ENCODE measurements at places on chromosomes 16 and 17.

- DNase-seq: no peak
Measured at GRCh38 chr16:17452922-17453321, 17.8 kb downstream of the XYLT1 start.

DNA sequence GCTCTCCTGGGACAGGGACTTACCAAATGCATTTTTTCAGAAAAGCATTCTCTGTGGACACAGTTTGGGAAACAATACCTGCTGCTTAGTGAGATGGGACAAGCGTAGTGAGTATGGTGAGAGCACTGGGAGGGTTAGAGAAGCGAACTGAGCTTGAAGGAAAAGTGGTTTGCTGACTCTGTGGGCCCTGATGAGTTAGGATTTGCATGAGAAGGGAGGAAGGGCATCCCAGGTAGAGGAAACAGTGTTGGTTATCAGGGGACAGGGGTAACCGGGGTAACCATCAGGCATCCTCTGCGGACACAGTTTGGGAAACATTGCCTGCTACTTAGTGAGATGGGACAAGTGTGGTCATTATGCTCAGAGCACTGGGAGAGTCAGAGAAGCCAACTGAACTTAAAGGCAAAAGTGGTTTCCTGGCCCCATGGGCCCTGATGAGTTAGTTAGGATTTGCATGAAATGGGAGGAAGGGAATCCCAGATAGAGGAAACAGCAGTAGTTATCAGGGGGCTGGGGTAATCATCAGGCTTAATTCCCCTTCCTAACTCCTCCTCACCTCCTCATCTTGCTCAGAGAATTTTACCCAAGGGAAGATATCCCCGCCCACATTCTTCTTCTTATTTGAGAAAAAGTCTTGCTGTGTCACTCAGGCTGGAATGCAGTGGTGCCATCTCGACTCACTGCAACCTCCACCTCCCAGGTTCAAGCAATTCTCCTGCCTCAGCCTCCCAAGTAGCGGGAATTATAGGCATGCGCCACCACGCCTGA is 319.3 kb downstream of the RBFOX1 start:
- DNase-seq: no peak

DNA sequence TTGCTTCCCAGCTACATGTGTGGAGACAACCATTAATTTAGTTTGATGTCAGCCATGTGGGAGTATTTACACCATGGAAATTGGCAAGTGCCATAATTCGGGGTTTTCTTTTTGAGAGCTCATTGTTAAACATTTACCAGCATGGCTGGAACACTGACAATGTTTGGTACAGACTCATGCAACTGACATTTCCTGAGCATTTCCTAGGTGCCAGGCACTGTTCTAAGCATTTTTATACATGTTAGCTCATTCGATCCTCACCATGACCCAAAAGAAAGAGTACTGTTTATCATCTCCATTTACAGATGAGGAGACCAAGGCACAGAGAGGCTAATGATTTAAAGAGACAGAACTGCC is 86.9 kb downstream of the FOXL1 start:
- no peak for DNase-seq

GRCh38 chr17:68532826-68533225 is 20.6 kb downstream of the PRKAR1A start:
- DNase-seq: no peak

DNA sequence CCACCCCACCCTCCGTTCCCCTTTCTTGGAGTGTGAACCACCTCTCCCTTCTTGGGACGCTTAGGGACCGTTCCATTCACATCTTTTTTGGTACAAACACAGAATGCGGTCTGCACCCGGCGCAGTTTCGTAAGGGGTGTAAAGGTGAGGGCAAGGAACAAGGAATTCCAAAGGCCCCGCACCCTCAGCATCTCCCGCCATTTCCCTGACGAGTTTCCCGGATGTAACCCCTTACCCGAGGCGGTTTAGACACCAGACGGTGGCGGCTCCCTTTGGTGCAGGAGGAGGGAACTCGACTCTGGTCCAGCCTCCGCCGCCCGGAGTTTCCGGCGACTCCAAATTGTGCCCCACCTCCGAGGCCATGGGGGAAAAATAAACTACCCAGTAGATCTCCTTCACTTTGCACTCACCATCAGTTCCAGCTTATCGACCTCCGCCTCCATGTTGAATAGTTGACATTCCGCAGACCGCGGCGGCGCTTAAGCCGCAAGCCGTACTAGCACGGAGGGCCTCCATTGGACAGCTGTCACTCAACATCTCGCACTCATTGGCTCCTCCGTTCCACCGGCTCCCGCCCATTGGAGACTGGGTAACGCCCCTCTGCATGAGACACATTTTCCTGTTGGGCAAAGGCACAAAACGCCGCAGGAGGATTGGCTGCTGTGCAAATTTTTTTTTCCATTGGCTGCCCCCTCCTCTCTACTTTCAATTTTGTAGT is at the start of gene SKA2:
SKA2 (minus strand) TSS at position 466 of the 718 bp plus-strand sequence; CDS start at position 443, 23 bp downstream.
- peak; percentile 93 for DNase-seq

DNA sequence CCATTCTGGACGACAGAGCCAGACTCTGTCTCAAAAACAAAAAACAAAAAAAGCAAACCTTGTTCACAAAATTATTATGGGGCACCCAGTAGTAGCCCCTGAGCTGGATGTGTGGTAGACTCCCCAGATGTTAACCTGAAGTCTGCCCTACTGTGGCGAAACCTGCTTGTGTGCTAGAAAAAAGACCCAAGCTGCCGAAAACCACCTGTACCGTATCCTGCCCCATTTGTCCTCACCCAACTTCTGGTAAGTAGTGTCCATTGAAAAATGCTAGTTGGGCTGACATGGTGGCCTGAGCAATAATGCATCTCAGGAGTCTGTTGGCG is 9.1 kb downstream of the RMI2 start:
- DNase-seq: no peak

- no peak for DNase-seq
Measured at GRCh38 chr17:6135236-6135635, 65.1 kb downstream of the WSCD1 start.

DNA sequence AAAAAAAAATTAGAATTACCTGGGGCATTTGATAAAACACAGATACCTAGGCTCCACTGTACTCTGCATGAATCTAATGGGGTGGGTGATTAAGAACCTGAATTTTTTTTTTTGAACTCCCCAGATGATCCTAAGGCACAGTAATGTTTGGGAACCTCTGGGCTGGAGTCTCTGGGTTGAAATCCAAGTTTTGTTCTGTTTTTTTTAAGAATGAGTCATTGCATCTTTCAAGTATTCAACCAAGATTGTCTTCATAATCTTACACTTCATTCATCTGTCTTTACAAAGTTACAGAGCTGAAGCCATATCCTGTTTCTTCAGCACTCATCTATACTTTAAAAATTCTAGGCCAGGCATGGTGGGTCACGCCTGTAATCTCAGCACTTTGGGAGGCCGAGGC is 52.6 kb downstream of the PIGL start:
- DNase-seq: no peak

- DNase-seq: no peak
Measured at GRCh38 chr16:1159325-1159972, 6.5 kb downstream of the CACNA1H start.

DNA sequence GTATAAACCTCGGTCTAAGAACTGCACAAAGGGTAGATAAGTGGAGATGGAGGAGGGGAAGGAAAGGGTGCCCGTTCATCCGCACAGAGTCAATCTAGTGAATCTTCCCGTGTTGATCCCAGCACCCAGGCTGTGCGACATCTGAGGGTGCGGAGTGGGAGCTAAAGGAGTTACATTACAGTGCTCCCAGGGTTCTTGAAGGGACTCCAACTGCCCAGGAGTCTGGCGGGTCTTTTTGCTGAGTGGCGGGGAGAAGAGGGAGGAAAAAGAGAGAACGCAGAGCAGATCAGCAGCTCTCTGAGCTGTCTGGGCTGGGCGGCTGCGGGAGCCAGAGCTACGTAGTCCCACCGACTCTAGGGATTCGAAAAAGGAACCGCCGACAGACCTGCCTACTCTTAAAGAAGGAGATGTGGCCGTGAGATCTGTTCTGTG is 1.6 kb upstream of the CA10 start:
- no peak for DNase-seq

- no peak for DNase-seq
Measured at GRCh38 chr16:89183975-89184676, 12.6 kb downstream of the CDH15 start.

DNA sequence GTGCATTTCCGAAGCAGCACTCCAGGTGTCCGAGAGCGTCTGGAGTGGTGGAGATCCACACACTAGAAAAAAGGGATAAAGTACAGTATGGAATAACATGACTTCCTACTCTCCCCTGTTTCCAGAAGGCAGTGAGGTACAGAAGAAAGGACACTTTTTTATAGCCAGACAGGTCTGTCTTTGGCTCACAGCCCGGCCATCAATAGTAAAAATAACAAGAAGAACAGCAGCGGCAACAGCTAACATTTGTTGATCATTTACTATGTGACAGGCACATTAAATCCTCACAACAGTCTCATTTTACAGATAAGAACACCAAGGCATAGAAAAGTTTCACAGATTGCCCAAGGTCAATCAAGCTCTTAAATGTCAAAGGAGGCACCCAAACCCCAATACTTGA is 16.2 kb downstream of the DYNLRB2 start:
- no peak for DNase-seq

- no peak for DNase-seq
Measured at GRCh38 chr17:30922235-30923030, 688 bp downstream of the ADAP2 start.

GRCh38 chr17:60802377-60802776 is 124.7 kb downstream of the BCAS3 start:
- no peak for DNase-seq

DNA sequence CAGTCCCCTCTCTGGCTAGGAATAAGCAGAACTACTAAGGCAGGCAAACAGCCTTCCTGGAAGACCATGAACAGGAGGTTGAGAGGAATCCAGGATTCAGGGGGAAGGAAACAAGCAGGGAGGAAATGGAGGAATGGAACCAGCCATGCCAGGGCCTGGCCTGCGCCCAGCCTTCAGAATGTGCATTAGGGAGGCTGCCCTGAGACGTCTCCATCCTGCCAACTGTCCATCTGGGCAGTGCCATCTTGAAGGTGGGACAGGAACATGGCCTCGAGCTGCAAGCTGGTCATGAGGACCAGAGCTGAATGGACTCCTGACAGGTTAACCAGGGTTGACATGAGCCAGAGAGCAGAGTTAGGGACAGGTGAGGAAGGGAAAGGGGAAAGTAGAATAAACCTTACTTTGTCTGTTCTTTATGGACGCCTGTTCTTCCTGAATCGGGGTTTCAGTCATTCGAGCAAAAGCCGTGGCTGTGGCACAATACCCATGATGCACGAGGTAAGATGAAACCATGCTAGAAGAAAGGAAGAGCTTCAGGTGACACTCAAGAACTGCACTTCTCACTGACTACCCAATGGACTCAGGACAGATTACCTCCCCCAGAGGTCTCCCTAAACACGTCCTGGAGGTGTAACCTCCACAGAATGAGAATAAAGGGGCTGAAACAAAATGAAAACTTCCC is 12.1 kb upstream of the GFOD2 start:
- no peak for DNase-seq

GRCh38 chr17:12247761-12248160 is 227.1 kb downstream of the MAP2K4 start:
- no peak for DNase-seq

- DNase-seq: no peak
Measured at GRCh38 chr17:30296499-30297080, 4.8 kb upstream of the BLMH start.

DNA sequence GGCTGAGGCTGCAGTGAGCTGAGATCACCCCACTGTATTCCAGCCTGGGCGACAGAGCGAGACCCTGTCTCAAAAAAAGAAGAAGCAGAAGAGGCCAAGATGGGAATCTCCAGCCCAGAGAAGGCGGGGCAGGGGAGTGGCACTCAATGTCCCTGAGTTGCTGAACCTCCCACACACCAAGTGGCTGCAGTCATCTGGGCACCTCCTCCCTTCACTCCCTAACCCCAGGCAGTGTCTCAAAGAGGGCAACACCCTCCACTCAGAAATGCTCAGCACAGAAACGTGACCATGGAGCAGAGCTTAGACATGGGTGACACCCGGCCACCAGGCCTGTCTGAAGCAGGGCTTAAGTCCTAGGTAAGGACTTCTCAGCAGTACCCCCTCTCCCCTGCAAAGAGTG is 36.3 kb upstream of the BCAR1 start:
- DNase-seq: no peak

DNA sequence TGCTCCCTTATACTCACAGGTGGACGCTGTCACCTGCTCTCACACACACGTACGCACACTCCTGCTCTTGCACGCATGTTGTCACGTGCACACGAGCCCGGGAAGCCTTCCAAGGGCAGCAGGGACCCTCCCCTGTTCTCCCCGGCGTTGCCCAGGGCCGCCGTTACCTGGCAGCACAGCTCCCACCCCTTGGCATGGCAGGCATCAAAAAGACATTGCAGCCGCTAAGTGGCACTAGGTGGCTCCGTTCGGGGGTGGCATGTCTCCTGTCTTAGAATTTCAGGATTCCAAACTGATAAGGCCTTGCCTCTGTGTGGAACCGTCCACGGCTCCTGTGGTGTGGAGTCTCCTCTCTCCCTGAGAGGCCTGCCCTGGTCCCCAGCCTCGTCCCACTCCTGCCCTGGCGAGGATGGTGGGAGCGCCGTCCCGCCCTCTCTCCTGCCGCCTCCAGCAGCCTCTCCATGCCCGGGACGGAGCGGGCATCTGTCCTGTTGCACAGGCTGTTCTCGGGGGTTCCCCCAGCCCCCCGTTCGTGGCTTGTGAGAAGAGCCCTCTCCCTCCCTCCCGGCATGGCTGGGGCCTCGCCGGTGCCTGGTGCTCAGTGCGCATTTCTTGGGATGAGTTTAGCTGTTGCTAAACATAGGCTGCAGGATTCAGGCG is 126.7 kb upstream of the GSE1 start:
- no peak for DNase-seq

- no peak for DNase-seq
Measured at GRCh38 chr17:5582209-5583185, 1.8 kb downstream of the NLRP1 start.

DNA sequence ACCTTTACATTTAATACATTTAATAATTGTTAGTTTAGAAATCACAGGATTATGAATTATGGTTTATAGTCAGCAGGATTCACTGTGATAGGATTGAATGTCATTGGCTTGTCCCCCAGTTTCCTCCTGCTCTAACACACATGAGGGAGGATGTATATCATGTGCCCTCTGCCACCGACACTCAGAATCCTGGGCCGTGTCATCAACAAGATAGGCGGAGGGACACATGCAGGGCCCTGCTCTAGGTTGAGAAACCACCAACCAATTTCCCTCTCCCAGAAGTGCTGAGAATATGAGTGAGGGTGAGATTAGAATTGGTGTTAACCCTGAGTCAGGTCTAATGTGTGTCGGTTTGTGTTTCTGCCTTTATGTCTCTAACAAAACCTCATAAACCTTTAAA is 85.1 kb downstream of the CES1 start:
- DNase-seq: no peak

- DNase-seq: no peak
Measured at GRCh38 chr16:88804552-88805339, 1.2 kb downstream of the CDT1 start.

All from stimulated activated CD8-positive, alpha-beta memory T cell treated with anti-CD3 and anti-CD28 coated beads, Interleukin-7, amount 100 ng/mL, for 1 hour (primary cell).